ENCODE measurements at places on chromosomes 4 and X.

DNA sequence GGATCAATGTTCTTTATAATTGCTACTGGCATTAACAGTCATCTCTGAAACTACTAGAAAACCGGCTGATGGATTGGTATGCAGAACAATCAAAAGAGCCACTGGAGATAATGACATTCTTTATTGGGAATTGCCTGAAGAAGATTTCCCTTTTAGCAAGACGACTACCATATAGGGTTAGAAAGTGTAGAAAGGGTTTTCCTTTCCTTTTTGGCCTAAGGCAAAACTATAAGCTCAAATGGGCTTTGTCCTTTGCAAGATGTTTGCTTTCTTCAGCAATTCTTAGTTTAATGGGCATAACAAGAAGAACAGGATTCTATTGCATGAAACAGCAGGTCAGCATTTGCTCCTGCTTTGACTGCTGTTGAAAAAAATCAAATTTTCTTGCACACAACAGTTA lies 214.2 kb upstream of the PCDH10 start:
- no peak for ATAC-seq

GRCh38 chr4:156173486-156173885 lies 219.8 kb upstream of the CTSO start:
- no peak for ATAC-seq

- ATAC-seq, result no peak
These were observed at the start of gene NXF3 for GRCh38 chrX:103092942-103093341. Gene NXF3 (minus strand): TSS chrX:103093143. CDS start chrX:103093023, 120 bp downstream.

GRCh38 chr4:125321709-125322365 lies 7.1 kb downstream of the FAT4 start:
- ATAC-seq, result peak; percentile 42

DNA sequence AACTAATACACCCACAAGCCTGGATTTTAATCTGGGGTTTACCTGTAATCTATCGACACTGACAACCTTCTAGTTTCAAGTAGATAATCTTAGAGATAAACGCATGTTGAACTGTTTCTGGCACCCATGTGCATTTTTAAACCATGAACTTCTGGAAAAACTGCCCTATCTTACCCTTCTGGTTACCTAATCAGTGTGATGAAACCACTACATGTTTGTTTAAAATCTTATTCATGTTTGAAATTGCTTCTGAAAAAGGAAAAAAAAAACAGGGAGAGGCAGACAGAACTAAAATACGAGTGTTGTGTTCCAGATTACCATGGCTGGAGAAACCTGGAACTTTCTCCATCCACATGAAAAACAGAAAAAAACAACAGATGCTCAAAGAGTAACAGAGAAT lies 139.3 kb downstream of the MID1IP1 start:
- peak; percentile 40 for ATAC-seq

DNA sequence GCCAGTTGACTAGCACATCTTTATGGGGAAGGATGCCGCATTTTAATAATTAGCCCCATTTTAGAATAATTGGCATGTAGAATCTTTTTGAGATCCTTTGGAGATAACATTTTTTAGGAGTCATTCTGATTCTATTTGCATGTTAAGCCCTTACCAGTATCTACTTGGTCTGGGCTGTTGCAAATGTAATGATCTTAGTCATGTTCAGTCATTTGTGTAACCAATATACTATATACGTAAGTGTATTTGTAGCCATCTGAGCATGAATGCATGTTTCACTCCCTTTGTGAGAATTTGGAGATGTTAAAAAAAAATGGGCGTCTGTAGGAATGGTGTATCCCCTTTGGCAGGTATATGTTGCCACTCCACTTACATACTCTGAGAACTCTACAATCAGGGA lies 119.1 kb downstream of the TEX13A start:
- no peak for ATAC-seq

- ATAC-seq, result peak; percentile 61
These were observed 84.3 kb downstream of the NBDY start for GRCh38 chrX:56813318-56813837.

- peak; percentile 89 for ATAC-seq
These were observed 1.6 kb downstream of the PRICKLE3 start for GRCh38 chrX:49184294-49185281.

DNA sequence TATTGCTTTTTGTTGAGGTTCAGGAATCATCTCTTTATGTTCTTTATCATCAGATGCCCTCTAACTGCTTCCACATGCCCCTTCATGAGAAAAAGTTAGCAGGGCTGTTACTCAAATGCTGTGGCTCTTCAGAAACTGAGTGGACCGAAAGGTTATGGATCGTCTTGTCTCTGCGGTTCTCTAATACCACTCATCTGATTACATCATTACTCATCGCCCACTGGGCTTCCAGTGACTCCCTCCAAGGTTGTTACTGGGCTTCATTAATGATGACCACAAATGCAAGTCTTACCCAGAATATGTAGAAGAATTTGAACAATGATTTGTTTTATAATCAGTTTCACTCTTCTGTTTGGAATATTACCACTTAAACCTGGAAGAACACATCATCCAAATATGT lies 67.7 kb downstream of the RWDD4 start:
- no peak for ATAC-seq

GRCh38 chr4:158810487-158811215 lies 41.8 kb downstream of the FNIP2 start:
- ATAC-seq, result peak; percentile 93

DNA sequence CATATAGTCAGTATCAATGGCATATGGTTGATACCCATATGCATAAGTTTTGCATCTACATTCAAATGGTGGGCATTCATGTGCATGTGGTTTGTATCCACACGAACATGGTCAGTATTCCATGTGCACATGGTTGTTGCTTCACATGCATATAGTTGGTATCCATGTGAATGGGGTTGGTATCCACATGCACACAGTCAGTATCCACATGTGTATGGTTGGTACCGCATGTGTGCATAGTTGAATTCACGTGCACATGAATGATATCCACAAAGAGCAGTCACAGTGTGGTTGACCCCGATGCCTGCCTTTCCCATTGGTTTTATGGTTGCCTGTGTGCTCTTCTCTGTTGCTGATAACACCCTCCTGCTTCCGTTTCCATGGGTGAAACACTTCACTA lies 427.9 kb downstream of the STIM2 start:
- ATAC-seq, result no peak

DNA sequence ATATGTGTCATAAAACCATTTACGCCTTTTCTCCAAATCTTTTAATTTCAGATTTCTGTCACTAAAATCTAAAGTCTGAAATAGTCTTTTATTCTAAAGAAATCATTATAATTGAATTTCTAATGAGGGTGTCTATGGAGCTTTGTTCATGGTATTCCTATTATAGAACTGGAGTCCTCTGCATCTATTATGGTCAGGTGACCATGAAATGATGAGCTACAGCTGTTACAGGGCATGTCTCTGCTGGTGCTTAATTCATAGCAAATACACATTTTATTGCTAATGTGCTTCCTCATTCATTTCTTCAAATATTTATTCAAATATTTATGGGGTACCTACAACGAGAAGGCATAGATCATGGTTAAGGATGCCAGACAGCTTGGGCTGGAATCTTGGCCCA lies 126.1 kb downstream of the NAA11 start:
- no peak for ATAC-seq

GRCh38 chr4:97104006-97104405 lies 1039.3 kb downstream of the STPG2 start:
- ATAC-seq, result no peak

DNA sequence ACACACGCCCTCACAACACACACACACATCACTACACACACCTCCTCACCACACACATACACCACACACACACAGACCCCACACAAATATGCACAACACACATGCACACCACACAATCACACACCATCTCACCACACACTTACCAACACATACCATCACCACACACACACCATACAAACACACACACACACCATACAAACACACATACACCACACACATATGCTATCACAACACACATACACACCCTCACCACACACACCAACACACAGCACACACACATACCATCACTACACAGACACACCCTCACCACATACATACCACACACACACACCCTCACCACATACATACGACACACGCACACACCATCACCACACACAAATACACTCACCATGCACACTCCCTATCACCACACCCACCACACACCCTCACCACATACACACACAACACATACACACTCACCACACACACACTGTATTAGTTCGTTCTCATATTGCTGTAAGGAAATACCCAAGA lies 107.0 kb downstream of the DCTD start:
- ATAC-seq, result no peak

DNA sequence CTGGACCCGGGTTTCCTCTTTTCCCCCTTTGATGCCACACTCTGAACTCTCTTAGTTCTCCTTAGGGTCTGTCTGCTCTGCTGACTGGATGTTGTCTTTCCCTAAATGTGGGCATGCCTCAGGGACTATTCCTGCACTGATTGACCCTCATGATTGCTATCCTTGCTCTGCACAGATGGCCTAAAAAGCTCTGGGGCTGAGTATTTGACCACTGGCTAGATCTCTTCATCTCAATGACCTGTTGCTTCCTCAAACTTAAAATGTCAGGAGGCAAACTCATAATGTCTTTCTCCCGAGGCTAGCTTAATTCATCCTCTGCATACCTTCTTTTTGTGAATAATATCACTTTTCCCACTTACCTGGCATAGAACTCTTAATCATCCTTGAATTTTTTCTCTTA lies 157.4 kb downstream of the GATB start:
- ATAC-seq, result no peak

DNA sequence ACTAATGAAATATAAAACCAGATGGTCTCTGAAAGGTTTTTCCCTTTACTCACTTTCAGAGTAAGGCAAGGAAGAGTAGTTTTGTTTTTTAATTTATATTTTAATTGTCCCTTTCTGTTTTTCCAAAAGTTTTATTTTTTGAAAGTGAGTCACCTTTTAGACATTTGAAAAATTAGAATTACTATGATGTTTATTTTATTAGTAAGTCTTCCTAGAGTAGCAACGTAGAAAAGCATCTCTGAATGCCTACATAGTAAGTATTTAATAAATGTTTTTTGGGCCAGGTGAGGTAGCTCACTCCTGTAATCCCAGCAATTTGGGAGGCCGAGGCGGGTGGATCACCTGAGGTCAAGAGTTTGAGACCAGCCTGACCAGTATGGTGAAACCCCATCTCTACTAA lies 51.1 kb downstream of the TET2 start:
- ATAC-seq, result no peak

- ATAC-seq, result no peak
These were observed 63.4 kb downstream of the EFHC2 start for GRCh38 chrX:44280116-44280515.

DNA sequence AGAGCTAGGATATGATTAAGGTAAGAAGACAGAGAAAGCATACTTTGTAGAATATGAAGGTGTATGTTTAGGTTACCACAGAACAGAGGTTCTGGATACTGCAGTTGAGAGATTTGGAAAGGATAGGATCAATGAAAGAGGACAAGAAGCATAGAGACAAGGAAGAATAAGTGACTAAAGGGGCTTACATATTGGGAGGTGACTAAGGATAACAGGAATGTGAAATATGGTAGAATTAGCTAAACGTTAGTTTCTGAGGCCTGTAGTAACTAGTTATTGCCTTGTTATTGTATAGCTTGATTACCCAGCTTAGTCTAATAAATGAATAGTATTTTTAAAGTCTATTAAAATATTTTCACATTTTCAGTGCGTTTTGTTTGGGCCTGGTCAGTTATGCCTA lies 38.2 kb downstream of the CENPI start:
- ATAC-seq, result no peak

- no peak for ATAC-seq
These were observed 31.8 kb downstream of the ANXA10 start for GRCh38 chr4:168124008-168124641.

DNA sequence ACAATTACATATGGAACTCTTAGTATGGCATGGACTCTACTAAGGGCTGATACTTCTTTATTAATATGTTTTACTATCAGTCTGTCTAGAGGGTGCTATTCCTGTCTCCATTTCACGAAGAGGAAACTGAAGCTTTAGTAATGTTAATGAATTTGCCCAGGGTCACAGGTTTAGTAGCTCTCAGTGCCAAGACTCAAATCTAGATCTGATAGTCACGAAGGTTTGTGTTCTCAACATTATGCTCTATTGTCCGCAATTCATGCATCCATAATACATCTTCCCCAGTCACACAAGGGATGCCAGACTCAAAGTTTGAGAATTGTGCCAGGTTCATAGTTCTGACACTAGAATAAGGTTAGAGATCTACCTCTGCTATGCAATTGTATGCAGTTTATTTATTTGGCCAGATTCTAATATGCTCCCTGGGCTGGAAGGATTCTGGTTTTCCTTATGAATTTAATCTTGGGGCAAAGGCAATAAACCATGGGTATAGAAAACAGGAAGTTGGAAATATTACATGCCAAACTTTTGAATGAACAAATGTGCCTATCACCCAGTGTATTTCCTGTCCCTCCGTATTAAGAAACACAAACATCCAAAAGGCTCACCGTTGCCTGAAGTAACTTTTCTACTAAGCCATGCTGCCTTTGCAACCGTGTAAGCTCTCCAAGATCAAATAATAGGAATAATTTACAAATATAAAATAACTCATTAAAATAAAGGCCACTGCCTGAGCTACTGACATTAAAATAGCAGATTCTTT lies 478.5 kb downstream of the INPP4B start:
- ATAC-seq, result no peak

DNA sequence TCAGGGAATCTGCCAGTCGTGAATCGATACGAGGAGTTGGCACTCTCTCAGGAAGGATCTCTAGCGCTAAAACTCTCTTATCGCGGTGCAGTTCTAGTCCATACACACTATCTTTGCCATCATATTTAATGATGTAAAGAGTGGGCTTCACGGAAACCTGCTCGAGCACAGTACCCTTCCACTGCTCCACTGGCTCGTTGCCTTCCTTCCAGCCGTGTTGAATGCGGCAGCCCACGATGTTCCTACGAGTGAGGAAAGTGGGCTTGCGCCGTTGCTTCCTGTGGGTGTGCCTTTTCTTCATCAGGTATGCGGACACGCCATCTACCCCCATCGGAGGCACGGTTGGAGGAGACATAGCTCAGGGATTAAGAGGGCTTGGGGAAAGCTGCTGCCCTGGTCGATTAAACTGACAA lies 661 bp downstream of the SPIN4 start:
- peak; percentile 34 for ATAC-seq

- ATAC-seq, result no peak
These were observed 36.2 kb downstream of the PAPSS1 start for GRCh38 chr4:107683873-107684272.

DNA sequence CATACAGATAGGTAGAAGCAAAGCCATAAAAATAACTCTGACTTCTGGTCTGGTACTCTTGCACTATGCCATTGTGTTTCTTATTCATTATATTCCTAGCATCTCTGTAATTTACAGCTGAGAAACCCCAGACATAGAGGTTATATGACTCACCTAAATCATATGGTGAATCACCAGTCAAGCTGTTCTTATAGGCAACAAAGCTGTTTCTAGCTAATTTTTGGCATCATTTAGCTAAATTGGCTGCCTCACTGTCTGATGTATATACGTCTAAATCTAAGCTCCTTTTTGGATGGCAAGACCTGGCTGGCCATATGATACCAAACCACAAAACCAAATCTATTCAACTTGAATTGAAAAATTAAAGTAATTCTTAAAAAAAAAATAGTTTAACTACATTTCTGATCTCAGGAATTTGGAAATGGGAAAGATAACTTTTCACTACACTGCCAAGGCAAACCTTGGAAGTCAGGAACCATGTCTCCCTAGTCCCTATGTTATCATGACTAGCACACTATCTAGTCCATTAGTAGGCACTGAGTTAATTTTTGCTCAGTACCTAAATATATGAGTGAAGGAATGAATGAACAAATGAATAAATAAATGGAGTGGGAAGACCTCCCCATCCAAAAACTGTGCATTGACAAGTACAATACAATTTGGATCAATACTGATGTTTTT lies 41.3 kb upstream of the STAG2 start:
- no peak for ATAC-seq

- ATAC-seq, result no peak
These were observed 19.8 kb downstream of the DGKQ start for GRCh38 chr4:953574-953915.

Measured in gastroesophageal sphincter (tissue), 4 donors.